ENCODE measurements at places on chromosomes 2 and 18. TPM values are rescaled to one million over a fixed set of nuclear protein-coding genes. Genes with fewer than 3 reads are reported as not detected.

Gene TMEM247
- total RNA-seq = not detected

Gene ABCB6
- total RNA-seq = 15.5 TPM

Gene SELENOI
- 10.3 TPM for total RNA-seq

Gene GYPC
- 100 TPM for total RNA-seq

Gene SALL3
- total RNA-seq = not detected

Gene REG1B
- total RNA-seq = not detected

Gene C2orf72
- total RNA-seq = not detected

Gene CKAP2L
- total RNA-seq = 19.8 TPM

Gene CTDP1
- 16.0 TPM for total RNA-seq

Gene TRIM43
- total RNA-seq = not detected

Gene GREB1L
- total RNA-seq = 0.30 TPM

Gene PROKR1
- not detected for total RNA-seq

Gene SCN2A
- total RNA-seq = 1.2 TPM

Gene POTEF
- not detected for total RNA-seq

Gene PROM2
- total RNA-seq = 0.17 TPM

Gene STAM2
- 20.1 TPM for total RNA-seq

Gene ESPNL
- 5.2 TPM for total RNA-seq

Gene IL1RL2
- total RNA-seq = 0.74 TPM

Gene PPM1G
- total RNA-seq = 110 TPM

Gene ITGB6
- total RNA-seq = 0.17 TPM

Gene ASB18
- not detected for total RNA-seq

Gene GPR45
- not detected for total RNA-seq

Gene REG3G
- not detected for total RNA-seq

Gene MAP3K19
- not detected for total RNA-seq

Gene RESP18
- total RNA-seq = not detected

Gene ASXL3
- total RNA-seq = 0.45 TPM

Gene POMC
- 4.0 TPM for total RNA-seq

Gene TAF4B
- 2.9 TPM for total RNA-seq

Gene FOXD4L1
- not detected for total RNA-seq

Gene FAHD2A
- total RNA-seq = 32.8 TPM

Gene ZNG1B
- 19.2 TPM for total RNA-seq

Gene LYPD1
- total RNA-seq = 0.34 TPM

Gene ST6GAL2
- total RNA-seq = under 0.01 TPM

Gene DUSP11
- total RNA-seq = 20.8 TPM

Gene UGT1A10
- not detected for total RNA-seq

Gene SS18
- 129 TPM for total RNA-seq

Gene MC4R
- 0.15 TPM for total RNA-seq

Gene MIB1
- total RNA-seq = 13.8 TPM

Gene B3GNT7
- total RNA-seq = 0.50 TPM

Gene GRB14
- total RNA-seq = not detected

Gene SKOR2
- total RNA-seq = not detected

Gene KCNS3
- total RNA-seq = 2.7 TPM

Gene CCDC93
- 5.9 TPM for total RNA-seq

Gene TMEM169
- total RNA-seq = 0.45 TPM

Gene AQP12A
- total RNA-seq = not detected

Gene SLC30A3
- total RNA-seq = 0.34 TPM
